ENCODE measurements at places on chromosomes 7 and 10. TPM values are rescaled to one million over a fixed set of nuclear protein-coding genes. Genes with fewer than 3 reads are reported as not detected.

DNA sequence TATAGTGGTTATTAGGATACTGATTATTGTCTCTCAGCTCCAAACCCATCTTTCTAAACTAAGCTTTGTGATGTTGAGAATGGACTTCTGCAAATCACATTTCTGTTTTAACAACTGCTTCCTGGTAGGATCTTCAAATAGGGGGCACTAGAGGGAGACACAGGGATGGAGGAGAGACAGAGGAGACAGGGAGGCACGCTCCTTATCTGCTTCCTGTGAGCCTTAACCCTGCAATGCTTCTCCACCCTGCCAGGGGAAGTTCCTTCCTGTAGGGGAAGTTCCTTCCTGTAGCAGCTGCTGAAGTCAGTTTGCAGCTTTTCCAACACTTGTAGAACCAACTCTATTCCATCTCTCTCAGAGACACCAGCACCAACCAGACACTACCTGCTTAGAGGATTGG is 847.2 kb downstream of the CCSER2 start:
- DNase-seq = no peak

Gene CTNNA3
- 0.30 TPM for total RNA-seq

Gene PANK1
- total RNA-seq = 4.0 TPM

DNA sequence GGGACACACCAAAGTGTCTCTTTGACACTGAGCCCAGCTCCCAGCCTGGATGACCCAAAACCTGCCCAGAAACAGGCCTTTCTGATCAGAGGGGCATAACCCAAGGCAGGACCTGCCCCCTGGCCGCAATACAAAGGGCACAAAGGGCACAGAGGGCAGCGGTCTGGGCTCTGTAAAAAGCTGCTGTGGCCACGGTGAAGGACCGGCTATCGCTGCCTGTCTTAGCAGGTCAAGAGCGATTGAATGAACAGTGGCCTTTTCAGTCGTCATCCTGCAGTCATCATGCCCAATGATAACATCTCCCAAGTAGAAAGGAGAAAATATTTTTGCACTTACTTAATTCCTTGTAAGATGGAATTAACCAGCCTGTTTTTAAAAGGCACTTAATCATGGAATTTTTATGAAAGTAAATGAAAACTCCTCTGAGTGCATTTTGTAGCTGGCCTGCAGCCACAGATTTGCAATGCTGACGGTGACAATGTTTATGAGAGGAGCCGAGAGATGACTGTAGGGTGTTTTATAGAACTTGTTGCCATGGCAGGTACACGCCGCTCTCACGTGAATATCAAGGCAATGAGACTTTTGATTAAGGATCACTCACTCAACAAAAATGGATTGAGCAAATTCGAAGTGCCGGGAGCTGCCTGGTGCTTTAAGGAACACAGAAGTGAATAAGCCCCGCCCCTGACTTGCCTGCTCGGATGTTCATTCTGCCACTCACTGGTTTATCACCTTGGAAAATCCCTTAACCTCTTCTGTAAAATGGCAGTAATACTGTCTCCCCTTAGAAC is 47.3 kb upstream of the BHLHA15 start:
- no peak for DNase-seq

DNA sequence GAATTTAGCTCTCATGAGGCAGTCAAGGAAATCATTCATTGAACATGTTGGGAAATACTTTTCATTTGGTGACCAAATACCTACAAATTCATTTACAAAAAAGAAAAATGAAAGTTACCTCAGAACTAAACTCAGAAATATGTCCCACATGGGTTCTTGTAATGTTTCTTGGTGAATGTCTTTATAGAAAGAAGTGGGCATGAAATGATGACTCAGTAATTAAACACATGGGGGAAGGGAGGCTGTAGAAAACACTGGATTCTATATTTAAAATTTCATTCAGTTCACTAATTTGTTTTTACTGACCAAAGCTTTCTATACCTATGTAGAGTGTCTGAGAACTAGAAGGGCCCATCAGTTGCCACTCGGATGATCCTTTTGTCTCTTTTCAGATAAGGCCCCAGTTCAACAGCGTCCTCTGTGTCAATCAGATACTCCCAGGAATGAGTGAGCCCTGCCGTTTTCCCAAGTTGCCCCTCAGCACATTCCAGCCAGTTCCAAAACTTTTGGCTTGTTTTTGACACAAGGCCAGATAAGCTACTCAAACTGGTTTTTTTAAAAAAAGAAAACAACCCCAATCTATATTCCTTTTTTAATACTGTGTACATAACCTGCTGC is 49.3 kb upstream of the AGBL3 start:
- DNase-seq = no peak

GRCh38 chr7:141960687-141961422 is 12.7 kb downstream of the TAS2R38 start:
- no peak for DNase-seq

- DNase-seq = no peak
Measured at GRCh38 chr10:33709008-33709753, 374.7 kb upstream of the NRP1 start.

DNA sequence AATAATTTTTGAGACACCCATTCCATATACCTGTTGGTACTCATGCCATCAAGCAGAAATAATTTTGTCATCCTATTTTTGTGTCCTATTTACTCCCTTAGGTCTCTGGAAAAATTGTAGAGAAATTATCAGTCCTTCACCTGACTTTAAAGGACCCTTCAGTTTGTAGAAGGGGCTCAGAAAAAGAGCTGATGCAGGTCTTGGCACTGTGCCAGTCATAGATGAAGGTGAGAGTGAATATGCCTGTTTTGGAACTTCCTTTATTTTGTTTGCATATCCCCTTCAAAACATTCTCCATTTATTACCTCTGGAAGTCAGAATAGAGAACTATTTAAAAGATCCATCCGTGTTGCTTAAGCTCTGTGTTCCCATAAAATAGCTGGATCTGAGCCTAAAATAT is 321.0 kb upstream of the TPK1 start:
- DNase-seq = no peak

DNA sequence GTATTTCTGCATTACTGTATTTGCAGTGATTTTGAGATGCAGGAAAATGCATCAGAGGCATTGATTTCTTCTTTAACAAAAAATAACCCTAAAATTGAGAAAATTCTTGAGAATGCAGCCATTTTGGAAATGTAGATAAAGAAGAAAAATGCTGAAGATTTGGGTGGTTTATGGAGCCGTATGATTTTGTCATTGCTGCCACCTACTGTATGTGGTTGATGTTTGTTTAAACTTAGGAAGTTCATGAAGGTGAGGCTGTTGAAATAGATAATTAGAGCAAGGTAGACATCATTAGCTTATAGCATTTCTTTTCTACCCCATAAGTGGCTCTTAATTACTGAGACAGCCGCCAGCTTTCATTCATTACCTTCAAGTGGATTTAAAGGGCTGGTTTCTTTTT is 92.1 kb upstream of the SAMD8 start:
- DNase-seq = no peak

- DNase-seq = no peak
Measured at GRCh38 chr10:48456361-48456804, 148.5 kb downstream of the ARHGAP22 start.

DNA sequence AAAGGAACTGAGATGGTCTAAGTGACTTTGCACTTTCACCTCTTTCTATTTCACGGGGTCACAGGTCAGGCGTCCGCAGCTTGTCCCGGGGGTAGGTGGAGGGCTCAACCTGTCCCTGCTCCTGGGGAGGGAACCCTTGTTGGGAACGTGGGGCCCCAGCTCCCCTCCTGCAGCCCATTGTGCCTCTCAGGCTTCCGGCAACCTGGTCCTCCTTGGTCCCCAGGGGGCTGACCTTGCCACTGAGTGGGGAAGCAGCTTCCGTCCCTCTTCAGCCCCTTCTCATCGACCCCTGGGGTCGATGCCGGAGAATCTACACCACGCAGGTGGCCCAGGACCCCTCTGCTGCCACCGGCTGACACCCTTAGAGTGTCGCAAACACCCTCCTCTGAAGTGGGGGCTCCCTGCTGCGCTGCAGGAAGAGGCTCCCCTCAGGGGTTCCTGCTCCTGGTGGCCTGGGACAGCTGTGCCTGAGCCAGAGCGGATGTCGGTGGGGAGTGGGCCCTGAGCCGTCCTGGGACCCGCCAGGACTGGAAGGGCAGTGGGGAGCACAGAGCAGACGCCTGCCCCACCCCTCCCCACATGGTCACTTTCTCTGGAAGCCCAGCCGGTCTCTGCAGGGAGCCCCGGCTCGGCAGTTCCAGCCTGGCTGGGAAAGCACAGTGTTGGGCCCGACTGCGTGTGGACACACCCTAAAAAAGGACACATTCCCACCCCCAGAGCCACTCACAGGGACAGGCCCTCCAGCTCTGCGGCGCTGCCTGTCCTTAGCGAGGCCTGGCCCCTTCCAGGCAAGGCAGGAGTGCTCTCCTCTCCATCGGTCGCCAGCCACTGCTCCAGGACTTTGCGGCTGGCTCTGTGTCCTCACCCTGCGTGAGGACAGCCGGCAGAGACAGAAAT is 357.5 kb upstream of the SHH start:
- no peak for DNase-seq

All from activated CD4-positive, alpha-beta T cell treated with anti-CD3 and anti-CD28 coated beads for 36 hours (primary cell).